Common myeloid progenitor, CD34-positive (primary cell): ENCODE measurements at places on chromosomes 3 and 15.

DNA sequence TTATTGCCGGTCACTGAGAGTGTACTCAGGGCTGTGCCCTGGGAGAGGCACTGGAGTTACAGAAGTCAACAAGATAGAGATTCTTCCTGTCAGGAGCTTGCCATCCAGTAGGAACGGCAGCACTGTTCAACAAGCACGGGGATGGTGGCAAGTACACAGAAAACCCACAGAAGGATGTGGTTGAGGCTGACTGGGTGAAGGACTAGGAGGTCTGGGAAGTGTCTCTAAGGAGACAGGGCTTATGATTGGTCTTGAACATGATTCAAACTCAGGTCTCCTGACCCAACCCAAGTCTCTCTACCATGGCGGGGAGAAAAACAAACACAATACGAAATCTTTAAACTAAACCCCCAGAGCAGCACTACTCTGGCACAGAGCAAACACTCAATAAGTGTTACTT lies 37.6 kb downstream of the ERICH6 start:
- peak; percentile 21 for DNase-seq

DNA sequence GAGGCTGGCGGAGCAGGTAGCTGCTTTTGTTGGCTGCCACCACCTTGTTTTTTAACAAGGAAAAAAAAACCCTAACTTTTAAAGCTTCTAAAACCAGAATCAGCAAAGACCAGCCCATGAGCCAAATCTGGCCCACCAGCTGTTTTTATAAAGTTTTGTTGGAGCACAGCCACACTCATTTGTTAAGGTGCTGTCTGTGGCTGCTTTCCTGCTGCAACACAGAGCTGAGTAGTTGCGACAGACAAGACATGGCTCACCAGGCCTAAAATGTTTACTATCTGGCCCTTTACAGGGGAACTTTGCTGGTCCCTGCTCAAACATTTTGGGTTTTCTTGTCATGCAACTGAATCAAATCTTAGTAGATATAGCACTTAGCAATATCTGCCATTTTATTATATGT lies 18.9 kb downstream of the EFCAB12 start:
- DNase-seq, result no peak

- DNase-seq, result no peak
Observed at GRCh38 chr3:177444696-177445095, 247.4 kb upstream of the TBL1XR1 start.

DNA sequence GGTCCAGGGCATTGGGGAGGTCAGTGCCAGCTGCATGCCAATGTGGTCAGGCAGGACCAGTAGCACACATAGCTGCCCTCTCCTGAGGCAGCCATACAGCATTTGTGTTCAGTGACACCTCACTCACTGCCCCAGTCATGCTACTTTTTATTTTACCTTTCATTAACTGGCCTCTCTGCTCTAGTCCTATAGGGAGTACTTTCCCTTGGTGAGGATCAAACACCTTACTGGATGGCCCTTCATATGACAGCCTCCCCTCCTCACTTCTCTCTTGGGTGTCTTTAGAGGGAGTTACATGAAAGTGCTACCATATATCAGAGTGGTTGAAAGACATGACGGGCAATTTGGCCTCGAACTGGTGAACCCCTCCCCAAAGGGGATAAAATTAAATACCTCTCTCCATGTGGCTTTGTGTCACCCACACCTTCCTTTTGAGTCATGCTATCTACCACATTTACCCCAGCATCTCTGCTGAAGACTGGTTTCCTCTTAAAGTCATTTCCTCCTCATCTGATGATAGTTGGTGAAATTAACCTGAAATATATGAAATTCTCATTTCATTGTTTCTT lies 17.6 kb downstream of the RLBP1 start:
- DNase-seq, result peak; percentile 85

DNA sequence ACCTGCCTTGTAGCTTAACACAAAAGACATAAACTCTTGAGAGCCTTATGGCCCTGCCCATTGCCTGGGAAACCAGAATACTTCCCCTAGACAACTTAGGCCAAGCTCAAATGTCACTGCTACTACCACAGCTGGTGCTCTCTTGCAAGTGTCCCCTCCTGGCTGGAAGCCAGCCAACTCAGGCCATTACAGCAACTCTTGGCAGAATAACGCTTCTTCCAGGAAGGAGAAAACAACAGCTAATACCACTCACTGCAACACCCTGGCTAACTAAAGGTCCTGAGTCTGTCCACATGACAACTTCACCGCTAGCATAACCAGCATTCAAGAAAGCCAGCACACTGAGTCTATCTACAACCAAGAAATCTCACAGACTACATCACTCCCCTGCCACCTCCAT lies 5.1 kb upstream of the B4GALT4 start:
- no peak for DNase-seq

DNA sequence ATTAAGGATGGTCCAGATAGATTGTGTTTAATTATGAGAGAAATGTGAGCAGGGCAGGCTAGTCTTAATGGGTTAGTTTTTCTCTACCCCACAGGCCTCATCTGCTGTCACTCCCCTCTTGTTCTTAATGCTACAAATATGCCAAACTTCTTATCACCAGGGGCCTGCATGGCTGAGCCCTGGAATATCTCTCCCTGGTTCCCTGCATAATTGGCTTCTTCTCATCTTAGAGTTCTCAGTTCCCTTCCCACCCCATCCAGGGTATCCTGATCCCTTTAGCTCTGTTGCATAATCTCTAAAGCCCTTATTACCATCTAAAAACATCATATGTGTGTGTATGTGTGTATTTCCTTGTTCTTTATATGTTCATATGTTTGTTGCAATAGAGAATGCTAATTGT lies 279.6 kb downstream of the LSAMP start:
- DNase-seq, result no peak

- DNase-seq, result no peak
Observed at GRCh38 chr3:56835650-56836227, 34.0 kb upstream of the ARHGEF3 start.

- no peak for DNase-seq
Observed at GRCh38 chr3:56612146-56612545, 55.2 kb downstream of the CCDC66 start.

DNA sequence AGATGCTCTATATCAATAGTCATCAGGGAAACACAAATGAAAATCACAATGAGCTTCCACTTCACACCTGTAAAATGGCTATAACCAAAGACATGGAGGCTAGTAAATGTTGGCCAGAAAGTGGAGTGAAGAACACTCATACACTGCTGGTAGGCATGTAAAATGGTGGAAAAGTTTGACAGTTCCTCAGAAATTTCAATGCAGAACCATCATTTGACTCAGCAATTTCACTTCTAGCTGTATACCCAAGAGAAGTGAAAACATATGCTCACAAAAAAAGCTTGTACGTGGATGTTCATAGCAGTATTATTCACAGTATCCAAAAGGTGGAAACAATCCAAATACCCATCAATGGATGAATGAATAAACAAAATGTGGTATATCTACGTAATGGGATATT lies 19.2 kb upstream of the TOP2B start:
- no peak for DNase-seq

DNA sequence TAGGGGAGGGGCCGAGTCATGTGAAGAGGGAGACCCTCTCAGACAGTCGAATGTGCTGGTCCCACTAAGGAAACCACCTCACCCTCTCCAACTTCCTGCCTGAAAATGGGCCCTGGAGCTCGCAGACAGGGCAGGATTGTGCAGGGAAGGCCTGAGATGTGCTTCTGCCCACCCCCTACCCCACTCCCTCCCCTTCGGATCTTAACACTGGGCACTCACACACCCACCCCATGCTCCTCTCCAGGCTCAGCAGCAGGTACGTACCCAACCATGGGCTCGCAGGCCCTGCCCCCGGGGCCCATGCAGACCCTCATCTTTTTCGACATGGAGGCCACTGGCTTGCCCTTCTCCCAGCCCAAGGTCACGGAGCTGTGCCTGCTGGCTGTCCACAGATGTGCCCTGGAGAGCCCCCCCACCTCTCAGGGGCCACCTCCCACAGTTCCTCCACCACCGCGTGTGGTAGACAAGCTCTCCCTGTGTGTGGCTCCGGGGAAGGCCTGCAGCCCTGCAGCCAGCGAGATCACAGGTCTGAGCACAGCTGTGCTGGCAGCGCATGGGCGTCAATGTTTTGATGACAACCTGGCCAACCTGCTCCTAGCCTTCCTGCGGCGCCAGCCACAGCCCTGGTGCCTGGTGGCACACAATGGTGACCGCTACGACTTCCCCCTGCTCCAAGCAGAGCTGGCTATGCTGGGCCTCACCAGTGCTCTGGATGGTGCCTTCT lies 20.0 kb downstream of the ATRIP start:
- no peak for DNase-seq

- no peak for DNase-seq
Observed at GRCh38 chr3:155743606-155744005, 1.3 kb downstream of the PLCH1 start.

DNA sequence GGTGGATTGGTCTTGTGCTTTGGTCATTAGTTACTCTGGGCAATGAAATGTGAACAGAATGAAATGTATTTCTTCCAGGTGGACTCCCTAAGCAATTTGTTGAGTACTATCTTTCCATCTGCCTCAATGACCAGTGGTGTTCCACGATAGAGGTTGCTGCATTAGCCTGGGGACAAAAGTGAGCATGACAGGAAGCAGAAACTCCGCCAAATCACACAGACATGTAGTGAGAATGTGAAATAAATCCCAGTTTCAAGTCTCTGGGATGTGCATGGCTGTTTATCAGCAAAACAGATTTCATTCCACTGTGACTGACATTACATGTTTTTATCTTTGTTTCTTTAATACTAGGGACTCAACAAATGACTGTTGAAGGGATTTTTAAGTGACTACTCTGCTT lies 63.3 kb upstream of the DCBLD2 start:
- DNase-seq, result no peak

DNA sequence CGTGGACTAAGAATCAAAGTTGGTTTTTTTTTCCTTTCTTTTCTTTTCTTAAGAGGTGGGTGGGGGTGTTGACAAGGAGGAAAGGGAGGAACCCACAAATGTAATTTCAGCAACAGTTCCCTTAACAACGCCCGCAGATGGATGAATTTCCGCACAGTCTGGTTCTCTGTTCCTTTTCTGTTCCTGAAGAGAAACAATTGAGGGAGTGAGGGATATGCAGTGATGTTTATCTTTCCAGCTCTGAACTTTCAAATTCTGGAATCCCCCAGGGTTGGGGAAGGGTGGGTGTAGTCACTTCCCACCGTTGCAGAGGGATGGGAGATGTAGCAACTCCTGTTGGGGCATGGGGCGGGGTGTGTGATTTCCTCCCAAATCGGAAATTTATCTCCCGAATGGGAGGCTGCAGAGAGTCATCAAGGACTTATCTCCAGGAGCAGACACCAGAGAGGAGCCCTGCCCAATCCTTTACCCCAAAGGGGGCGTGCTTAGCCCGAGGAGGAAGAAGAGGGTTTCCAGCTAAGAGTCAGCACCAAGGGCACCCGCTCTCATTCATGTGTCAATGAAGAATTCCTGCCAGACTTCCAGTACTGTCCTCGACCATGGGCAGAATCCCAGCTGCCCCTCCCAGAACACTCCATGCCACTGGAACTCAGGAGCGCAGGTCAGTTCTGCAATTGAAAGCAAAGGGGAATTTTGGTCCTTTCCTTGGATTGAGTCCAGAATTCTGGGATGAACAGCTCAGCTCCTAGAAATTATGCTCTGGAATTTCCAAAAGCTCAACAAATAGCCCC lies 35.0 kb upstream of the CFAP161 start:
- DNase-seq, result peak; percentile 90

- DNase-seq, result no peak
Observed at GRCh38 chr15:67142767-67143100, 77.3 kb downstream of the SMAD3 start.
